ENCODE measurements at places on chromosomes 7 and 10.

- no peak for DNase-seq
These were observed 459.0 kb downstream of the SH2D4B start for GRCh38 chr10:80996615-80997193.

DNA sequence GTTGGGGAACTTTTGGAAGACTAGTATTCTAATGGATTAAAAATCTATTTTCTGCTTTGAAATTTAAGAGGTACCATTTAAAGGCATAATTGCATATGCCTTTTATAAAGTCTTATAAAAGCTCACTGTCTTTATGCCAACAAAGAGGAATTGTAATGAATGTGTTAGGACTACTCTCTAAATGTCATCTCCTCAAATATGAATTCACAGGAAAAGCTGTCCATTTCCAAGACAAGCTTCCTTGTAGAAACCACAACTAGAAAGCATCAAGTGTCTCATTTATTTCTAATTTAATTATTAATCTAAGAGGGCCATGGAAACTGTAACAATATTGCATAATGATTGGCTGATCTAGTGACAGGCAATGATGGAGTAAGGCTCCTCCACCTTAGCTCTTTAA lies 130.2 kb downstream of the COL28A1 start:
- no peak for DNase-seq

DNA sequence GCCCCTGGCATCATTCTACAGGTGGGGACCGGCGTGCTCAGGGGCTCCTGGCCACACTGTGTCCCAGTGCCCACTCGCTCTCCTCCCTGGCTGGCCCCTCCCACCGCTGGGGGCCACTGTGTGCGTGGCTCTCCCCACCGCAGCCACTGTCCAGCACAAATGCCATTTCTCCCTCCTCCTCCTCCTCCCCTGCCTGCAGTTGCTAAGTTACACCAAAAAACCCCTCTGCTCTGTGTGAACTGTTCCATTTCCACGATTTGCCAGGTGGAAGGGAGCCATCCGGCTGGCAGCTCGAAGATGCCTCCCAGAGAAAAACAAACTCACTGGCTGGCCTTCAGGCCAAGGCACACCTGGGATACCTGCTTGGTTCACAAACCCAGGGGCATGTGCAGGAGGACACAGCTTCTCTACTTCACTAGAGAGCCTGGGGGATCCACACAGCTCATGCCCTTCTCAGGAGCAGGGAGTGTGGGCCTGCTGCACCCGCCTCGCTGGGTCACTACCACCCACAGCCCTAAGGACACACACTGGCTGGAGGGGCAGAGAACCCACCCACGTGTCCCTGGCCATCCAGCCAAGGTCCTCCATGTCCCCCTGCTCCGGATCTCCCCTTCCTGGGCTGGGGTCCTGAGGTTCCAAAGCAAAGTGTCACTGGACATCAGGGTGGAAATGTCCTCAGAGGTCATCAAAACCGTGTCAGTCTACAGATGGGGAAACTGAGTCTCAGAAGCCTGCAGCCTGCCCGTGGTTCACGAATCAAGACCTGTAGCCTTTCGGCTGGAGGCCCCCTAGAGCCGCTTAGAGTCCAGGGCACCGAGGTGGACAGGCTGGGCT lies 1.7 kb downstream of the RASGEF1A start:
- DNase-seq, result no peak

- DNase-seq, result no peak
These were observed 56.1 kb downstream of the TWIST1 start for GRCh38 chr7:19061331-19061730.

- no peak for DNase-seq
These were observed 5.5 kb downstream of the IGFBP3 start for GRCh38 chr7:45915606-45916005.

All from HFFc6 (cell line).